ENCODE measurements at places on chromosomes 1 and 21.

DNA sequence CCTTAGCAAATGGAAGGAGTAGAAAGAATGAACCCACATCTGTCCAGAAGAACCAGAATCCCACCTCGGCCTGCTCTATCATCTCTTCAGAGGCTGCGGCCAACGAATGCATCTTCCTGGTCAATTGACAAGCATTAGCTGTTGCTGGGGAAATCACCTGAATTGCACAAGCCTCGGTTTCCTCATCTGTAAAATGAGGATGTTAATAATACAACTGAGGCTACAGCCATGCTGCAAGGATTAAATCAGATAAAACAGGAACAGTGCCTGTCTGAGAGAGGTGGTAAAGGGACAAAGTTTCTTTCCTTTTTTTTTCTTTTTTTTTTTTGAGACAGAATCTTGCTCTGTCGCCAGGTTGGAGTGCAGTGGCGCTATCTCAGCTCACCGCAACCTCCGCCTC is 99.8 kb downstream of the KIF14 start:
- no peak for DNase-seq

GRCh38 chr1:43994794-43995790 is 3.7 kb downstream of the CCDC24 start:
- DNase-seq: no peak

- no peak for DNase-seq
Measured at GRCh38 chr1:48215222-48215621, 7.3 kb upstream of the SLC5A9 start.

DNA sequence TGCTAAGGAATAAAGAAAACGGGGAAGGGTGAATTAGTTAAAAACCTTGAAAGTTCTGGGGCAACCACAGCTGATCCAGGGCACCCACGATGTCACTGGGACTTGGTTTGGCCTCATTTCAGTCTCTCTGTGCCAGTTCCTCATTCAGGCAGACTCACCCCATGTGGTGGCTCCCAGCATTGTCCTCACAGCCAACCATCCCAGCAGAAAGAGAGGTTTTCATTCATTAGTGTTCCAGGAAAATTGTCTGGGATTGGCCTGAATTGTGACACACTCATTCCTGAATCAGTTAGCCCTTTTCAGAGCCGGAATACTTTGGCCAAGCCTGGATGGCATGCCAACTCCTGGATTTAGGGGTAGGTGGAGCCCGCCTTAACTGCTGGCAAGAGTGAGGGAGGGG is 367.7 kb downstream of the PRDM2 start:
- DNase-seq: no peak

- DNase-seq: no peak
Measured at GRCh38 chr1:8701794-8702471, 115.5 kb downstream of the RERE start.

DNA sequence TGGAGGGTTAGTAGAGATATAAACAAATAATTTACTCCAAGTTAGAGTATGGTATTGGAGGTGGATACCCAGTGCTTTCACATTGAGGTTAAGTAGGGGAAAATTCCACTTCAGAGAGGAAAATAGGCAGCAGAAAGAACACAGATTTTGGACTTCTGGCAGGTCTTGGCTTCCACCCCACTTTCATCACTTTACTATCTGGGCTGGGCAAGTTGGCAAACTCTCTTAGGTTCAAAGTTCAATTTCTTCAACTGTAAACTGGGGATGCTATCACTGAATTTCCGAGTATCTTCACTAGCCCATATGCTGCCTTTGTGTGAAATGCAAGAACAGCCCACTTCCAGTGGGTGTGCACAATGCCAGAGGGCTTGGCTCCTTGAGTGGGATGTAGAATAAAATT is 214.9 kb downstream of the GABPA start:
- no peak for DNase-seq

DNA sequence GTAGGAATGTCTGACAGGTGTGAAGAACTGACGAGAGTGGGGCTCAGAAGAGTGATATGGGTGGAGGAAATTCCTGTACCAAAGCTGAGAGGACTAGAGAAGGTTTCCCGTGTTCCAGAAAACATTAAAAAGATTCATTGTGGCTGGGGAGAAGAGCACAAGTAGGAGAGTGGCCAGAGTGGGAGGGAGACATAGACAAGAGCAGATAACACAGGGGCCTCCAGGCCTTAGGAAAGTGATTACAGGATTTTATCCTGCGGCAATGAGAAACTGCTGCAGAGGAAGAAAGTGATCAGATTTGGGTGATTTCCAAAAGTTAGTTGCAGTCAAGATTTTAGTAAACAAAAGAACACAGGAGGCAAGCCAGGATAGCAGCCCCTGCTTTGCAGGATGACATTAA is 7.9 kb downstream of the C8B start:
- no peak for DNase-seq

DNA sequence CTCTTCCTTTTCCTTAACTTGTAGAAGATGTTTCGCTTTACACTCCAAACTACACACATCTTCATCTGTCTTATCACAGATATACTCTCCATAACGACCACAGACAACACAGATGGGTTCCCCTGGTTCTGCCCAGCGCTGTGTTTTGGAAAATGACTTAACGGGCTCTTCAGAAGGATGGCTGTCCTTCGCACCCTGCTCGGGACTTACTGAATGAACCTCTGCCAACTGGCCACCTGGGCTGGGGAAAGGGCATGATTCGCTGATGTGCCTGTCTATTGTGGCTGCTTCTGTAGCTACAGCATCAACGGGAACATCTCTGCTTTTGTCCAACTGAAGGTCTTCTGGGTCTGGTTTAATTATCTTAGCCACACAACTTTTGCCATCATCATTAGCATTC is 3.4 kb downstream of the DDX59 start:
- no peak for DNase-seq

- no peak for DNase-seq
Measured at GRCh38 chr1:94071391-94071790, 49.6 kb downstream of the ABCA4 start.
